Hippocampal formation (tissue), 2 donors: ENCODE measurements at places on chromosomes 3 and 15.

DNA sequence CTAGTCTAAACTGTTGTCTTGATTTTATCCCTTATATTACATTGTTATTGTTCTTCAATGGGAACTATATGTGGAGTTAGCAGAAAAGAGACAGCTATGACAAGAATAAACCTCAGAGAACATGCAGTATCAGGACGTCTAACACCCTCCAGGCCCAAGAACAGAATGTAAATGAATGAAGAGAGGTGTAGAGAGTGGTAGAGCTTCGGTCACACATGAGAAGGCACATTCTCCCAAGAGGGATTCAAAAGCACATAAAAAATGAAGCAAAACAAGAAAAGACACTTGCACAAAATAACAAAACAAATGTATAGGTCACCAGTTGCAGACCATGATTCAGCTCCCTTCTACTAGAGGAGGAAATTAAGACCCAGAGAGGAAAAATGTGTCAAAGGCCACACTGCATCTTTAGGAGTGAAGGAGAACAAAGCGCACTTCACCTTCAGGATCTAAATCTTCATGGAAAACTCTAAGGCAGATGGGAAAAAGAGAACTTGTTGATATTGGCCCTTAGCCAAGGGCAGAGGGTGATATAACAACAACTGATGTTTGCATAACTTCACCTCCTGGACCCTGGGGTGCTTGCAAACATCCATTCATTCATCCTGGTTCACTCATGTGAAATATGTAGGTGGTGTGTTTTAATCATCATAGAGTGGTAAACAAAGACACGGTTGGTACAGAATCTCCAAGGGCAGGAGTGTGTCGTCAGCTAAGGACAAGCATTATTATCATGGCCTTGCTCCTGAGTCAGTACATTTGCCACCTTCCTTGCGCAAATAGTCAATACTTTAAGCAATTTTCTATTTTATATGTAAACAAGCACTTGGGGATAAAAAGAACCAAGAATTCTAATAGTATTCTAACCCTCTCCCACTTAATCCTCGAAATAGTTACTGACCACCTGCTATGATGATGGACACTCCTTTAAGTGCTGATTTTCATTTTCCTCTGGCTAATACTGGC lies 8.8 kb downstream of the NEK10 start:
- DNase-seq: no peak

DNA sequence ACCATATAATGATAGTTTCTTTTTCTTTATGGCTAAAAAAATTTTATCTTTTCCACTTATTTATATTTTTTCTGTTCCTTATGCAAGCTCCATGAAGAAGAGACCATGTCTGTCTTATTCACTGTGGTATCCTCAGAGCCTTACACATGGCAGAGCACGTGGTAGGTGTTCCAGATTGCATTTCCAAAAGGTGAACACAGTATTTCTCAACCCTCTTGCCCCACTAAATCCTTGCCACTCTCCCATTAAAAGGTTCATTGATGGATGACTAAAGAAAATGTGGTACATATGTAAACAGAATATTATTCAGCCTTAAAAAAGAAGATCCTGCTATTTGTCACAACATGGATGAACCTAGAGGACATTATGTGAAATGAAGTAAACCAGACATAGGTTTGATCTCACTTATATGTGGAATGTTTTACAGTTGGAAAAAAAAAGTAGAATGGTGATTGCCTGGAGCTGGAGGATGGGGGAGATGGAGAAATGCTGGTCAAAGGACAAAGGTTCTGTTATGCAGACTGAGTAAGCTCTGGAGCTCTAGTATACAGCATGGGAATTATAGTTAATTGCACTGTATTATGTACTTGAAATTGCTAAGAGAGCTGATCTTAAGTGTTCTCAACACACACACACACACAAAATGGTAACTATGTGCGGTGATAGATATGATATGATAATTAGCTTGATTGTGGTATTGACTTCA lies 266.7 kb downstream of the CNTN3 start:
- DNase-seq: no peak

- no peak for DNase-seq
These were observed 13.0 kb downstream of the PLD1 start for GRCh38 chr3:171797265-171797679.

DNA sequence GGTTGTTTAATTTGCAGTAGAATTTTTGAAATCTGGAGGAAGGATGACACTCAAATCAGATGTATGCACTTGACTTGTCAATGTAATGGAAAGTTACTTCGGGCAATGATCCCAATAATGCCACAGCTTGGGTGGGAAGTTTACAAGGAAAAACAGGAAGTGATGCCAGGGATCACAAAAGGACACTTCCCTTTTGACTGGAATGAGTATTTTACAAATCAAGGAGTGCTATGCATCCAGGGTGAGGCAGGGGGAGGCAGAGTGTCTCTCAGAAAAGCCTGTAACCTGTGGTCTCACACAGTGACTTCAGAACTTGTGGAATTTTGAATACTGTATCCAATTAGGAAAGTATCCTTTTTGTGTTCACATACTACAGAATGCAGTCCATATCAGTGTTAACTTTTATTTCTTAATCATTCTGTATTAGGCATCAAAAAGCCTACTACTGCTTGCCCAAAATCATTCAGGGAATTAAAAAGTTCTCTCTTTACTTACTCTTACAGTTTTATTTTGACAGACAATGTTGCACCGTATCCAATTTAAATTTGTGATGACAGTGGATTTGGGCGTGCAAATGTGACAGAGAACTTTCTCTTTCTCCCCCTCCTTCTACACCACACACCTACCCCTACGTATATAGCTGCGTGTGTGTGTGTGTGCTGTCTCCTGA lies 445.1 kb downstream of the MECOM start:
- DNase-seq: peak; percentile 0

GRCh38 chr15:44490622-44491021 lies 46.3 kb upstream of the EIF3J start:
- no peak for DNase-seq

DNA sequence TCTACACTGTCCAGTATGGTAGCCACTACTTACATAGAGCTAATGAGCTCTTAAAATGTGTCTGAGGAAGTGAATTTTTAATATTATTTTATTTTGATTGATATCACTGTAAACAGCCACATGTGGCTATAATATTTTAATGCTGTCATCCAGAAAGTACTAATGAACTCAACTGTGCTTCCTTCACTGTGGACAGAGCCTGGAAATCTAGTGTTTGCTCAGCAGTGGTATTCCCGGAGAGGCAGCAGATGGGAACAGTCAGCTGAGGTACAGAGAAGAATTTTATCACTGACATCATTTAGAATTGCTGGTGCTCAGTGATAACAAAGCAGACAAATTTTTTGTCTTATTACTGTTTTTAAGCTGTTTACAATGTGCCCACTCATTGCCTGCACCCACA lies 68.7 kb upstream of the ACP3 start:
- DNase-seq: no peak

DNA sequence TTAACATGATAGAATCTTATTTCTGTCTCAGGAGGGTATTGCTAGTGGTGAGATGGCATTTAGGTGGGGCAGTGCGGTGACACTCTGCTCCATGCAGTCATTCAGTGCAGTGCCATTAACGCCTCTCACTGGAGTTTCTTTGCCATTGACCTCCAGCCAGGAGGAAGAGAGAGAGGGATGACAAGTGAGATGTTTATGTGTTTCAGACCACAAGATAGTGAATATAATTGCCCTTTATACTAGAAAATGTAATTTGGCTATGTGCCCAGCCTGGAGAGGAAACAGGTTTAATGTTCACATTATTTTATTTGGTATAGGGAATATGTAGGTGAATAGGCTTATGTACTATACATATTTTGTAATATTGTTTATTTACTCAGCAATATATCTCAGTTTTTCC lies 84.5 kb downstream of the ZIC1 start:
- no peak for DNase-seq
